ENCODE measurements at places on chromosomes 7 and 10. TPM values are rescaled to one million over a fixed set of nuclear protein-coding genes. Genes with fewer than 3 reads are reported as not detected.

GRCh38 chr7:66281678-66282590 lies 76.8 kb downstream of the TPST1 start:
- DNase-seq = no peak

DNA sequence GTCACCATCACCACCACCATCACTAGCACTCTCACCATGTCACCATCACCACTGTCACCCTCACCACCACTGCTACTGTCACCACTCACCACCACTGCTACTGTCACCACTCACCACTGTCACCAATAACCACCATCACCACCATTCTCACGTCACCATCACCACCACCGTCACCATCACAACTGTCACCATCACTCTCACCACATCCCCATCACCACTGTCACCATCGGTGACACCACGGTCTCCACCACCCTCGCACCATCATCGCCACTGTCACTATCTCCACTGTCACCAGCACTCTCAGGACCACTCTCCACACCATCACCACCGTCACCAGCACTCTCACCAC lies 130.4 kb downstream of the MAD1L1 start:
- peak; percentile 61 for DNase-seq

- DNase-seq = no peak
Observed at GRCh38 chr7:77825131-77825530, 26.6 kb downstream of the PHTF2 start.

DNA sequence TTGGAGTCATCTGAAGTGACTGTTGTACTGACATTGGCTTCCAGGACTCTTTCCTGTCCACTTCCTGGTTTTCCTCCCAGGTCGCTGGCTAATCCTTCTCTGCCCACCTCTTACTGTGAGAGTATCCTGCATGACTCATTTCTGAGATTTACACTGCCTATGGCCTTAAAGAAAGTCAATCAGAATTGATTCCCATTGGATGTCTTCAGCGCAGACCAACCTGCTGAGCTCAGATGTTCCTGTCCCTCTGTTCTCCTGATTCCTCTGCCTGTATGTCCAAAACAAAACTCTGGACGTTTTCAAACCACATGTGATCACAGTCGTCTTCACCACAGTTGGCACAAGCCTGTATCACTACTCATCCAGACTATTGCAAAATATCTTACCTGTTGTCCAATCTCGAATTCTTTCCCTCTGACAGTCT lies 262.1 kb downstream of the CREB5 start:
- DNase-seq = no peak

GRCh38 chr10:88076027-88076880 lies 212.8 kb downstream of the PTEN start:
- peak; percentile 23 for DNase-seq

Gene UBTD1
- total RNA-seq = 0.70 TPM
